ENCODE measurements at places on chromosomes 11 and 22.

DNA sequence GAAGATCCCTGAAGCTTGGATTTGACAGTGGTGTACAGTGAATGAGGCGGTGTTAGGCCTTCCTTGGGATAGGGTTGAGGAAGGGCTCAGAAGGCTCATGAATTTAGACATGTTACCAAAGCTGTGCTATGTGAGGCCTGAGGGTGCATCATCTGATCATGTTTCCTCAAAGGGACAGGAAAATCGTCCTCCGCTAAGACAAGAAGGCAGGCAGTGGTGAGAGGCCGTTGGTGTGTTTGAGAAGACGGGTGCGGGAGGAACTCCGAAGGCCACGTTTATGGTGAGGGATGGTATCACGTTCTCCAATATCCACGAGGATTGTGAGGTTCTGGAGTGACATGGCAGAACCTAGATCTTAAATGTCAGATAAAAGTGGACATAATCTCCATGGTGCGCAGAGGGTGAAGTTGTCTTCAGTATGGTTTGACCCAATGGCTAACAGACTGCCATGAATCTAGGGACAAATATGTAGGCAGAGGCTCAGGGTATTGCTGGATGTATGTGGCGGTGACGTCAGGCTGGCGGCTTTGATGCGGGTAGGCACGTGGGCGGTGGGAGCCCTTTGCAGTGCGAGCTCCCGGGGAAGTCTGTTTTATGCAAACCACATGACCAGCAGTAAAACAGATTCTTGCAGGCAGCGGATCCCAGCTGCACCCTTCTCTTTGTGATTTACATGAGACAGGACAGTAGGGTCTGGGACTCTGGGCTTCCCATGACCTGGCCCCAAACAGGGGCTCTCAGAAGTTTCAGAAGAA, 242.3 kb upstream of the B3GAT1 start:
- DNase-seq, result no peak

GRCh38 chr11:69172674-69173073, 16.9 kb downstream of the SMIM38 start:
- DNase-seq, result no peak

- DNase-seq, result no peak
Observed at GRCh38 chr22:22526125-22526912, 6.2 kb upstream of the ZNF280A start.

GRCh38 chr11:112520354-112520753, 259.7 kb upstream of the PLET1 start:
- DNase-seq, result no peak

- DNase-seq, result no peak
Observed at GRCh38 chr22:33400891-33401290, 342.7 kb upstream of the SYN3 start.

GRCh38 chr11:61020551-61021235, 49.2 kb downstream of the CD6 start:
- no peak for DNase-seq

DNA sequence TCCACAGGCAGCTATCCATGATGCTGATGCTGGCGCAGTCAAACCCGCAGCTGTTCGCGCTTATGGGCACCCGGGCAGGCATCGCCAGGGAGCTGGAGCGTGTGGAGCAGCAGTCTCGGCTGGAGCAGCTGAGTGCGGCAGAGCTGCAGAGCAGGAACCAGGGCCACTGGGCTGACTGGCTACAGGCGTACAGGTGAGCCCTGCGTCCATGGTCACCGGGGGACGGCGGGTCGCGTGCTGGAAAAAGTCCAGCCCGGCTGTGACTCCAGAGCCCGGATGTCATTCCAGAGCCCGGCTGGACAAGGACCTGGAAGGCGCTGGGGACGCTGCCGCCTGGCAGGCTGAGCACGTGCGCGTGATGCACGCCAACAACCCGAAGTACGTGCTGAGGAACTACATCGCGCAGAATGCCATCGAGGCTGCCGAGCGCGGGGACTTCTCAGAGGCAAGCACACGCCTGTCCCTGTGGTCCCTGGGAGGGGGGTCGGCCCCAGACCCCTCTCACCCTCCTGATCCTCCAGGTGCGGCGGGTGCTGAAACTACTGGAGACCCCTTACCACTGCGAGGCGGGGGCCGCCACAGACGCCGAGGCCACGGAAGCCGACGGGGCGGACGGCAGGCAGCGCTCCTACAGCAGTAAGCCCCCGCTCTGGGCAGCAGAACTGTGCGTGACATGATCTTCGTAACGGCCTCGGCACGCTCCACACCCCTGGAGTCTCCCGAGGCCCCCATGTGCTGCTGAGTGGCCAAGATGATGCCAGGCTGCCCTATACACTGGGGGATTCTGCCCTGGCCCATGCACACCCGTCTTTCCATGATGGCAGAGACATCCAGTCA, 16.1 kb downstream of the SELENOO start:
- DNase-seq, result no peak

- no peak for DNase-seq
Observed at GRCh38 chr22:22882033-22882717, 5.4 kb upstream of the IGLL5 start.

GRCh38 chr22:32862936-32863661, 61.6 kb downstream of the TIMP3 start:
- DNase-seq, result no peak

DNA sequence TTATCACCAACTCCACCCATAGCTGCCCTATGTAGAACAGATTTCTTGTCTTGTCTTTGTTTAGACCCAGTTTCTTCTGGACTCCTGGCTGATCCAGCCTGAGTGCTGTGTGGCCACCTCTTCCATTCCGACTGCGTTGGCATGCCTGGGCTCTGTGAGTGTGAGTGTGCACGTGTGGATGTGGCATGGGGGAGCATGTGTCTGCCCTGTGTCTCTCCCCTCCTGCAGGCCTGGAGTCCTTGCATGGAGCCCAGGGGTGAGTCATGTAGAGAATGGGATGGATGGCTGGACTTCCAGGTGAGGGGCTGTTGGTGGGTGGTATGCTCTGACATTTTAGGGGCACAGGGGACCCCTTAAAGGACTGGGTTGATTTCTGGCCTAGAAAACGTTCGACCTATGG, 194.7 kb downstream of the GRIK4 start:
- DNase-seq, result no peak

DNA sequence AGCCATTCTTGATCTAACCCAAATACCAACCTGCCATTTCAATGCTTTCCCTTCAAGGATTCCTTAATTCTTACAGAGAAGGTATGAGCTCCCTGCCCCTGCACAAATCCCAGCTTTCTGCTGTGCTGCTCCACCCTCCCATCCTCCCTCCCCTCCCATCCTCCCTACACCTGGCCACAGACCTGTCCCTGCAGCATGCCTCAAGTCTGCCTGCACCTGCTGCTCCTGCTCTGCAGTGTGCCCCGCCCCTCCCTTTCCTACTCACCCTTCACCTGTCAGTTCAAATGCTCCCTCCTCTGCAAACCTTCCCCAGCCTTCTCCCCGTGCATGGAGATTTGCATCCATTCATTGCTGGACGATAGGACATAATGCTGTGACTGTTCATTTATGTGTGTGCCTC, 139.9 kb upstream of the NARS2 start:
- DNase-seq, result no peak

- no peak for DNase-seq
Observed at GRCh38 chr22:24183321-24184031, 2.2 kb downstream of the SUSD2 start.

- no peak for DNase-seq
Observed at GRCh38 chr11:69024509-69024908, 11.5 kb upstream of the MRGPRF start.

DNA sequence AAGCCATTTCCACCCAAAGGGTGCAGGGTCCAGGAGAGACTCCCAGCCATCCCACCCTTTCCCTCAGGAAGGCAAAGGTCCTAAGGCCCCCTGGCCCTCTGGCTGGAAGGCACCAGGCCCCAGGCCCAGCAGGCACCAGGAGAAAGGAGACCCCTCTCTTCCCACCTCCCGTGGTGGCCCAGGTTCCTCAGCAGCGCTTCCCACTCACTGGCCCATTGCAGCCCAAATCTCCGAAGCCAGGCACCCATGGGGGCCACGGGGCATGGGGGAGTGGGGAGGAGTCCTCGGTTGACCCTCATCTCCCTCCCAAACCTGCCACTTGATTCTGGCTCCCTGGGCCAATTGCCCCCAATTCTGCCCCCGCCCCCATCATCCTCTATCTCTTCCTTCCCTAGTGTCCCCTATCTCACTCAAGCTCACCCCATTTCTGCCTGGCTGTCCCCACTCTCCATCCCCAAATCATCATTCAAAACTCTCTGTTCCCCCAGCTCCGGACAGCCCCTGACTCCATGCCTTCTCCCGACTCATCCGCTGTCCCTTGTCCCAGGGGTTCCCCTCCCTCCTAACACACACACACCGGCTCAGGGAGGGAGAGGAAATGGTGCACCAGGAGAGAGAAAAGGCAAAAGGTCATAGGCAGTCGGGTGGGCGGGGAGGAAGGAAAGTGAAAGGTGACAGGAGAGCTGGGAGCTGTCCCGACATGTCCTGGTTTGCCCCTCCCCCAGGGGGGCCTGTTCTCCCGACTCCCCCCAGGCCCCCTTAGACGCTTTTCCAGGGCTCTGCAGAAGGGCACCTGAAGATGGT, 1.2 kb downstream of the LIF start:
- no peak for DNase-seq

DNA sequence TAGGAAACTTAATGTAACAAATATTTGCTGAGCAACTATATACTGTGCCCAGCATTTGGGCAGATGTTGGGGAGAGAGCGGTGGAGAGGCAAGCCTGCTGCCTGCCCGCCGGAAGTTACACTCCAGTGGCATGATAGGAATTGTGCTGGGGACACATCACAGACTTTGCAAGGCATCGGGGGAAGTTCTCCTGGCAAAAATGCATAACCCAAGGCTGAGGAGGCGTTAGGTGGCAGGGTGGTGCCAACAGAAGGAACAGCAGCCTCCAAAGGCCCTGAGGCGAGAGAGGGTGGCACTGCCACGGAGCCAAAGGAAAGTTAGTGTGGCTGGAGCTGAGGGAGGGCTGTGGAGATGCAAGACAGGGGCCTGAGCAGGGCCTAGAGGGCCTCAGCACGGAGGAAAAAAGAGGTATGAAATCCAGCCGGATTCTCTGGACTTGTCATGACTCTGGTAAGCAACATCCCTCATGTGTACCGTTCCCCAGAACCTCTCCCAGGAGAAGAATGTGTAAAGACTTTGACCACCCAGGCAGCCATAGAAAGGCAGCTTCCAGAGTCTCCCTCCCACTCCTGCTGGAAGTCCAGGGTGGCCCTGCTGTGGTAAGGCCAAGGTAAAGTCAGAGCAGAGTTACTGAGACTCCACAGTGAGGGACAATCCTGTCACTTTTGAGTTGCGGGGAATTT, 76.1 kb upstream of the RAB1B start:
- DNase-seq, result no peak

DNA sequence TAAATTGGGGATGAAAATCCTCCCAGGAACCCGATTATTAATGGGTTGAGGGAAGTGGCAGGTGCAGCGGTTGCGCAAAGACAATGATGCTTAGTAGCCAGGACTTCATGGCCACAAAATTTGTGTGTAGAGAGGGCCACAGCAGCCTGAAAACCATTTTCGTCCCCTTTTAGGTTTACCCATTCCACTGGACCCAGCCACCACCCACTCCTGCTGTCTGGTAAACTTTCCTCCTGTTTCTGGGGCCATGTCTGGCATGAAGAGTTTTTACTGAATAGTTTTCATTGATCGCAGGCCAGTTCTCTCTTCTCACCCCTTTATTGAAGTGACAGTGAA, 69.5 kb upstream of the SYT13 start:
- DNase-seq, result no peak

GRCh38 chr11:67820081-67820480, 145.7 kb upstream of the ALDH3B2 start:
- no peak for DNase-seq

GRCh38 chr11:73140213-73141030, 1.7 kb downstream of the FCHSD2 start:
- peak; percentile 25 for DNase-seq

GRCh38 chr22:34111210-34111824, 191.0 kb upstream of the LARGE1 start:
- DNase-seq, result peak; percentile 56

- DNase-seq, result no peak
Observed at GRCh38 chr11:64196626-64197025, 9.9 kb upstream of the FERMT3 start.

DNA sequence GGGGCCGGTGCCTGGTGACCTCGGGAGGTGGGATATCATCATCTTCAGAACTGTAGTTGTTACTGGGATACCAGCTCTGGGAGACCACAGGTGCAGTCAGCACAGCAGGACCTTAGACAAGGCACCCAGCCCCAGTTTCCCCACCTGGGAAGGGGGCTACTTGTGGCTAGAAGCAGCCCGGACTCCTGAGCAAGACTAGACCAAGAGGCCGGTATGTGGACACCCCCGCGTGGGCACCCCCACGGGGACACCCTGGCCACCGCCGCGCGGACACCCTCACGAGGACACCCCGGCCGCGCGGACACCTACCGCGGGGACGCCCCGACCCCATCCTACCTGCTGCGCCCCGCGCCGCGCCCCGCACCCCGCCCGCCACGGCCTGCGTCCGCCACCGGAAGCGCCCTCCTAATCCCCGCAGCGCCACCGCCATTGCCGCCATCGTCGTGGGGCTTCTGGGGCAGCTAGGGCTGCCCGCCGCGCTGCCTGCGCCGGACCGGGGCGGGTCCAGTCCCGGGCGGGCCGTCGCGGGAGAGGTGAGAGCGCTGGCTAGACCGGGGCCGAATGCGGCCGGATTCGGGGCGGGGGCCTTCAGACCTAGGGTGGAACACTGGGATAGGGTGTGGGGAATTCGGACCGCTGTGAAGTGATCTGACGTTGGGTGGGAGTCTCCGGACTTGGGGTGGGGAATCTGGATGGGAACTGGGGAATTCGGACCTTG, at the start of the genes COMT and TXNRD2:
Gene COMT, plus strand, starts transcription at position 408 of the 718 bp plus-strand sequence. CDS start 20,755 bp downstream, outside the sequence.
Gene TXNRD2, minus strand, starts transcription at position 454 of the 718 bp plus-strand sequence. Its CDS starts 15 bp downstream, at position 439.
- DNase-seq, result peak; percentile 71

DNA sequence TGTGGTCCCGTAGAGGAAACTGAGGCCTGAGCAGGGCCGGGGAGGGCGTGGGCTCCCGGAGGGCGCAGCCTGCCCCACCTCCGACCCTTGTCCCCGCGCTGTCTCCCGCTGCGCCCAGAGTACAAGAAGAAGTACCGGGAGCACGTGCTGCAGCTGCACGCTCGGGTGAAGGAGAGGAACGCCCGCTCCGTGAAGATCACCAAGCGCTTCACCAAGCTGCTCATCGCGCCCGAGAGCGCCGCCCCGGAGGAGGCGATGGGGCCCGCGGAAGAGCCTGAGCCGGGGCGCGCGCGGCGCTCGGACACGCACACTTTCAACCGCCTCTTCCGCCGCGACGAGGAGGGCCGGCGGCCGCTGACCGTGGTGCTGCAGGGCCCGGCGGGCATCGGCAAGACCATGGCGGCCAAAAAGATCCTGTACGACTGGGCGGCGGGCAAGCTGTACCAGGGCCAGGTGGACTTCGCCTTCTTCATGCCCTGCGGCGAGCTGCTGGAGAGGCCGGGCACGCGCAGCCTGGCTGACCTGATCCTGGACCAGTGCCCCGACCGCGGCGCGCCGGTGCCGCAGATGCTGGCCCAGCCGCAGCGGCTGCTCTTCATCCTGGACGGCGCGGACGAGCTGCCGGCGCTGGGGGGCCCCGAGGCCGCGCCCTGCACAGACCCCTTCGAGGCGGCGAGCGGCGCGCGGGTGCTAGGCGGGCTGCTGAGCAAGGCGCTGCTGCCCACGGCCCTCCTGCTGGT, 1.9 kb downstream of the NLRP6 start:
- peak; percentile 70 for DNase-seq
